ENCODE measurements at places on chromosomes 16 and 17. TPM values are rescaled to one million over a fixed set of nuclear protein-coding genes. Genes with fewer than 3 reads are reported as not detected.

- DNase-seq = no peak
These were observed 6.2 kb downstream of the ECI1 start for GRCh38 chr16:2244926-2245795.

SDK2 gene
- total RNA-seq = 12.9 TPM

GRCh38 chr16:80231121-80231520, 309.7 kb upstream of the DYNLRB2 start:
- no peak for DNase-seq

DNA sequence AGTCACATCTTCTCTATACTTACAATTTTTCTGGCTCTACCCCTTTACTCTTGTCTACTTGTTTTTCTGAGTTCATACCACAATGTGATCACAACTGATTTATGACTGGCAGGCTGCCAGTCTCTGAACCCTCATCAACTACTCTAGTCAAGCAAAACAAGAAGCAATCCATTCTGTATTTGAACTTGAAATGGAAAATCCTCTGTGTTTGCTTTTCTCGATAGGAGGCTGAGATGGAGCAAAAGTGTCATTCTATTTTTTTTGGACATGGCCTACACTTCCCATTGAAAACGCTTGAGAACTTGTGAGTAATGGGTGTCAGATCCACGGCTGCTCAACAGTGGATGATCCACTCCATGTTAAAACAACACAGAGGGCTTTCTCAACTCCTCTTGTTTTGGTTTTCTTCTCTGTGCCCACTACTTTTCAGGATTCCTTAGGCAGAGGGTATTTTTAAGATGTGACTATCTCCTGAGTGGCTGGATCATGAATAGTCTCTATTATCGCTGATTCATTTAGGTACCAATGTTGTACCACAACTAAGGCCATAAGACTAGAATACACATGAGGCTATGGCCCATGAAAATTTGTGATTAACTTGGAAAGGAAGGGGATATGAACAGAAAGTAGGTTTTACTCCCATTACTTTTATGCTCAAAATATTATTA, 11.7 kb downstream of the TMEM100 start:
- DNase-seq = no peak

DNA sequence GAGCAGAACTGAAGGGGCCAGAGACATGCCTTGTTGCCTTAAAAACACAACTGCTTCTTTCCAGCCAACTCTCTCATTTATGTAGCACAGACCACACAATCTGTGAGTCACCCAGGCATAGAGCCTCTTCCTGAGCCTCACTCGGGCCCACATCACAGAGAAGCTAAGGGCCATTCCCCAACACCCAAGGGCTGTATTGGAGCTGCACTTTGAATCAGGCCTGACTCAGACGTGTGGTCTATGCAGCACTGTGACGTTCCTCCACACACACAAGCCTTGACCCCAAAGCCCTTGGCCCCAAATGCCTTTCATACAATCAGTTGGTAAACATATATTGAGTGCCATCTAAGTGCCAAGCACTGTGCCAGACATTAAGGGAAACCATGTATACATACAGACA, 308.9 kb upstream of the DYNLRB2 start:
- no peak for DNase-seq

DNA sequence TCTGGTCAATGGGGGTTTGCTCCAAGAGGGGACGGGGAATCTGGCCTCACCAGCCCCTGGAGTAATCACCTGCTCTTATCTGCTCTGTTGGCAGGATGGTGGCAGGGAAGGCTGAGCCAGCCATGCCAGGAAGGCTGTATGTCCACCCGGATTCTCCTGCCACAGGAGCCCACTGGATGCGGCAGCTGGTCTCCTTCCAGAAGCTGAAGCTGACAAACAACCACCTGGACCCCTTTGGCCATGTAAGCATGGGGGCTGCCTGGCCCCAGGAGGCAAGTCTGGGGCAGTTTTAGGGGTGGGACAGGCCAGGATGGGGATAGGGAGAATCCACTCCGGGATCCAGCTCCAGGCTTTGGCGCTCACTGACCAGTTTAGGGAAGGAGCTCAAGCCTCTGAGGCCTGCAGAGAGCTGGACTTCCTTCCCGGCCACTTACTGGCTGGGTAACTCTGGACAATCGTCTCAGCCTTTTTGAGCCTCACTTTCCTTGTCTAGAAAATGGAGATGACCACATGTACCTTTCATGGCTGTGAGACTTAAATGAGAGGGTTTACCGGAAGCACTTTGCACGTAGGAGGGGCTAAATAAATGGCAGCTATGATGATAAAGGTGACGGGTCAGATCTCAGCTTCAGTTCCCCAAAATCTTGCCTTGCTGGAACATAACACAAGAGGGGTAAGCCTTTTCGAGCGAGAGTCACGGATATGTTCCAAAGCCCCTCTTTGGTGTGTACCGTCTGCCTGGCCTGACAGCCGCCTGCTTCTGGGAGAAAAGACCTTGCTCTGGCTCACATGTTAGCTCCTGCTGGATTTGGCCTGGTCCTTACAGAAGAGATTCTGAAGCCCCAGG, 15.4 kb downstream of the TBX4 start:
- peak; percentile 30 for DNase-seq

GRCh38 chr17:79005063-79005861, 4.3 kb downstream of the CANT1 start:
- DNase-seq = peak; percentile 65

DNA sequence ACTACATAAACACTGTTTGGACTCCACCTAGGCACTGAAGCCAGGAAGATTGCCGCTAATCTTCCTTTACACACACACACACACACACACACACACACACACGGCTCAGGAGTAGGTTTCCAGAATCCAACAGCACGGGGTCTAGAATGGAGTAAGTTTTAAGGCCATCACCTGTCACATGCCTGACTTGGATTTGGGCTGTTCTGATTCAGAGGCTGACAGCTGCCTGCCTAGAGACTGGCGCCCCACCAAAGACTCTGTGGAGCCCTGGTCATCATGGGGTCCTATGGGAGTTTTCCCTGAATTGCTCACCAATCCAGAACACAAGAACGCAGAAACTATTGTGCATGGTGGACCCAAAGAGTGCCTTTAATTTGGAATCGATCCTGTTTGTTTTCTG, 10.9 kb downstream of the CDRT4 start:
- DNase-seq = no peak

DNA sequence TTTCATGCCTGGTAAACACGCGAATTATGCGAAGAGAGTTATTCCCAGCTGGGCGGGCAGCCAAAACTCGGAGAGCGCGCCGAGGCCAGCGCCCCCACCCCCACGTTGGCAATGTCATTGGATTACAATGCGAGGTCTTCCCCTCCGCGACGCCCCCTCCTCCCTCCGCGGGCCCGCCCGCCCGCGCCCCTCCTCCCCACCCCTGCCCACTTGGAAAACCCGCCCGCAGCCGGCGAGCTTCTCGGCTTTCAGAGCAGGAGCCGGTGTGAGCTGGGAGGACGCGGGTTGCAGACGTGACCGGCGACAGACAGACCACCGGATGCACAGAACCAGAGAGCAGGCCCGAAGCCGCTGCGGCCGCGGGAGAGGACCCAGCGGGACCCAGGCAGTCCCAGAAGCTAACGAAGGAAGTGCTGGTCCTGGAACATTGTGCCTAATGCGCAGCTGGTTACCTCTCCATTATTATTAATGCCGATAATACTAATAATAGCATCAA, 4.0 kb downstream of the NOG start:
- no peak for DNase-seq

SLC12A3 gene
- total RNA-seq = 0.20 TPM

DNA sequence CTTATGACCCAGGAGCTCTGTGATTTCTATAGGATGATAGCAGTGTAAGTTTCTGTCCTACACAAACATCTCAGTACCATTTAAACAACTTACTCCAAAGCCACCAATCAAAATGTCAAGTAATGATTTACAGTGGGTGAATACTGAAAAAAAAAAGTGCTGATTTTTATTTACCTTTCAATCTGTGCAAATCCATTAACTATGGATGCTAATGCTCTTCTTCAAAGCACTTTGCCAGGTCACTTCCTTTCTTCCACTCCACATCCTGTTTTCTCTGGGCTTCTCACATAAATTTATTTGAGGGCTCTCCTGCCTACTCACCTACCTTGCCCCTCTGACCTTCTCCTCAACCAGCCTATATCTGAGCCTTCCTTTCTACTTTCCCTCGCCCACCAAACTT, 101.6 kb downstream of the SKAP1 start:
- DNase-seq = no peak

DNA sequence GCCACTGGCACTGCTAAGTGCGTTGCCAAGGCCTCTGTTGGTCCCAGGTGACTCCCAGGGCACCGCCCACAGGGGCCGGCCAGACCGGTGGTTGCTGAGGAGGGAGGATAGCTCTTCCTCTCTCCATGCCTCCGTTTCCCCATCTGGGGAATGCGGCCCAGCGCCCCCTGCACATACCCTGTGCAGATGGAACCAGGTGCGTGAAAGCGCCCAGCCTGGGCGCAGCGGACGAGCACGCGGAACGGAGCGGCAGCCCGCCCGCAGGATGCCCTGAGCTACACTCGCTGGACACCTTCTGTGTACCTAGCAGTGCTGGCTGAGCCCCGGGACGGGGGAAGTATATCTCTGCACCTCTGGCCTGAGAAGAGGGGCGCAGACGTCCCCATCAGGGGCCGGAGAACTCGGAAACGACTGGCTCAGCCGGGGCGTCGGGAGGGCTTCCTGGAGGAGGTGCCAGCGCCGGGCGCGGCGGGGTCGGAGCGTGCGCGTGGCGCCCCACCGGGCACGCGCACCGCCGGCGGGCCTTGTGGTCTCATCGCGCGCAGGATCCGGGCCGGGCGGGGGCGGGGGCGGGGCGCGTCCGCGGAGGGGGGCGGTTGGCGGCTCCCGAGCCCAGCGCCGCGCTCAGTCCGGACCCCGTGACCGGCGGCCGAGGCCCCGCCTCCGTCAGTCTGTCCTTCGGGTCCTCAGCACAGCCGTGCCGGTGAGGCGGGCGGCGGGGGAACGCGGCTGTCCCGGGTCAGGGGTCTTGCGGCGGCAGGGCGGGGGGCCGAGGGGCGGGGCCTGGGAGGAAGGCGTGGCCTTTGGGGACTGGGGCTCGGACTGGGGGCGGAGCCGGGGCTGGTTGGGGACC, at the start of the genes CCDC78 and HAGHL:
TSS of gene CCDC78 (minus strand) at position 6 of the 853 bp plus-strand sequence. CDS start 76 bp downstream, outside the sequence.
TSS of gene HAGHL (plus strand) at position 669 of the 853 bp plus-strand sequence. CDS start 404 bp downstream, outside the sequence.
- DNase-seq = peak; percentile 53

DNAH9 gene
- total RNA-seq = 1.5 TPM

USP43 gene
- 8.2 TPM for total RNA-seq

CCL7 gene
- total RNA-seq = not detected

CDC6 gene
- total RNA-seq = 6.8 TPM

RBFOX1 gene
- 0.55 TPM for total RNA-seq

GRCh38 chr16:29029168-29029994, 44.5 kb downstream of the LAT start:
- DNase-seq = no peak

DNA sequence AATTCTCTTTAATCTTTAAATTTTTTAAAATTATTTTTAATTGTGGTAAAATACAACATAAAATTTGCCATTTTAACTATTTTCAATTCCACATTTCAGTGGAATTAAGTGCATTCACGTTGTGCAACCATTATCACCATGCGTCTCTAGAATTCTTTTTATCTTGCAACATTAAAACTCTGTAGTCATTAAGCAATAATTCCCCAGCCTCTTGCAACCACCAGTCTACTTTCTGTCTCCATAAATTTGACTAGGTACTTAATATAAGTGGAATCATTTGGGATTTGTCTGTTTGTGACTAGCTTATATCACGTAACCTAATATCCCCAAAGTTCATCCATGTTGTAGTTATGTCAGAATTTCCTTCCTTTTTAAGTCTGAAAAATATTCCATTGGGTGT, 79.1 kb downstream of the TAOK1 start:
- no peak for DNase-seq

DNA sequence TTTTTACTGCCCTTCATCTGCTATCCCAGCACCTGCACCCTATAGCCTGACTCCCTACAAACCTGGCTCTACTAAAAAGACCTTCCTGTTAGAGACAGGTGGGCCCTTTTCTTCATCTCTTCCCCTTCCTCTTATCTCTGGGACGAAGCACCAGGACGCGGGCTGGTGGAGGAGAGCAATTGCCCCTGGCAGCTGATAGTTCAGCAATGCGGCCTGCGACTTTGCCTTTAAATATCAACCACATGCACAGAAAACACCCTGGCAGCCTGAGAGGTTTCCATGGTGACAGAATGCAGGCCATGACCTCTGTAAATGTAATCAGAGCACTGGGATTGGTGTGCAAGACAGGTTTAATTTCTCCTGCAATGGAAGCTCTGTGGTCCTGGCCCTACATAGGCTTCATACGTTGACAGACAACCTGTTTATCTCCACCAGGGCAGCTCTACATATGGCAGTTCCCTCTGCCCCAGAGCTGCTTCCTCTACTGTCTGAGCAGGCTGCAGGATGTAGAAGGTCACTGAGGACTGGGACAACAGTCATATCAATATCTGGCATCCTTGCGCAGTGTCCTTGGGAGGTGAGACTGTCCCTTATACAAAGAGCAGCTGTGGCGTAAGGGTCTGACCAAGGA, 10.0 kb upstream of the SKAP1 start:
- no peak for DNase-seq

- no peak for DNase-seq
These were observed 158.6 kb upstream of the CDH8 start for GRCh38 chr16:62194828-62195227.

- DNase-seq = peak; percentile 98
These were observed at the start of gene ORC6 for GRCh38 chr16:46689365-46690280. TSS of gene ORC6 (plus strand) at chr16:46689659. CDS start at chr16:46689706, 47 bp downstream.

DNA sequence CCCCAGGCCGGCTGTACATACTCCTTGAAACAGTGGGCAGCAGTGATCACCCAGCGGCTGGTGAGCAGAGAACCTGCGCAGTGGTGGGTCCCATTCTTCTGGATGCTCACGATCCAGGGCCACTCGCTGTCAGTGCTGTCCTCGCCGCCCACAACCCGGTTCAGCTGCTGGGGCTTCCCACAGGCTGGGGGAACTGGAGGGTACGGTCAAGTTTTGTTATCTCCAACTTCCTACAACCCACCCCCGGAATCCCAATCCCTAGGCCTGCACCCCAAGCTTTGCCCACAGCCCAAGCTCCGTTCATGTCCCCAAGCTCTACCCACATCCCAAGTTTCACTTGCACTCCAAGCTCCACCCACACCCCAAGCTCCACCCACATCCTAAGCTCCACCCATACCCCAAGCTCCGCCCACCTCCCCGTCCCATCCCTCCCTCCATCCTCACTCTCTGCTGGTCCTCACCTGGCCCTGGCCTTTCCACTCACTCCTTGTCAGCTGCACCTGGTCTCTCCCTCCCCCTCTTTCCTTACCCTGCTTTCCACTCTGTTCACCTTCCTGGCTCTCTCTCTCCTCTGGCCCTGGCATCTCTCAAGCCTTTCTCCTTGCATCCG, 1.8 kb downstream of the PRSS22 start:
- no peak for DNase-seq

Measured in mucosa of gallbladder (tissue), 1 donor.